Muscle of back (tissue), 13 donors: ENCODE measurements at places on chromosomes 5 and 9.

GRCh38 chr9:127050591-127051001, 71.8 kb downstream of the ANGPTL2 start:
- DNase-seq, result no peak

DNA sequence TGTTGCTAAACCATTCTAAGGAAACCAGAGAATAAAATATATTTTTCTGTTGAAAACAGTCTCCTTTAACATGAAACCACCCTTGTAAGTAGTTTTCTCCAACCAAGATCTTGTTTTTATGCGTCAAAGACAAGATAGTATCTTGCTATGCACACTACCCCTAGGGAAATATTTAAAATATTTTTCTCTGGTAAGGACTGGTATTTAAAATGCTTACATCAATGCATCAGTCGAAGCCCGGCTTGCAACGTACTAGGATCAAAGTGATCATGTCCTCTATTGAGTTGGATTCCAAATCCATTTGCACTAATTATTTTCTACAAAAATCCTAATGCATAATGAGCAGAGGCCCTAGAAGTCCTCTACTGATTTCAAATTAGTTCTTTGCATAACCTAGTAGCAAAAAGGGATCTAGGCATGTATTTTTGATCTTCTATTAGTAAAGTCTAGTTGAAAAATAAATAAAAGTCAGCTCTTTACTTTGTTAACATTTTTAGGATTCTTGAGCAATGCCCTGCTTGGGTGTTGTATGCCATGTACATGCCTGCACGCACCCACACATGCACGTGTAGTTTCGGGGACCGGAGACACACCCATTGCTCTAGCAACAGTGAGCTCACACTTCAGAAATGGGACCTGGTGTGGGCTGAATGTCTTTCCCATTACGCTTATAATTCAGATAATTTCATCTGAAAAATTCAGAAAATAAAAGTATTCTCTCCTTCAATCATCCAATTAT, 165.0 kb upstream of the GPR151 start:
- no peak for DNase-seq

DNA sequence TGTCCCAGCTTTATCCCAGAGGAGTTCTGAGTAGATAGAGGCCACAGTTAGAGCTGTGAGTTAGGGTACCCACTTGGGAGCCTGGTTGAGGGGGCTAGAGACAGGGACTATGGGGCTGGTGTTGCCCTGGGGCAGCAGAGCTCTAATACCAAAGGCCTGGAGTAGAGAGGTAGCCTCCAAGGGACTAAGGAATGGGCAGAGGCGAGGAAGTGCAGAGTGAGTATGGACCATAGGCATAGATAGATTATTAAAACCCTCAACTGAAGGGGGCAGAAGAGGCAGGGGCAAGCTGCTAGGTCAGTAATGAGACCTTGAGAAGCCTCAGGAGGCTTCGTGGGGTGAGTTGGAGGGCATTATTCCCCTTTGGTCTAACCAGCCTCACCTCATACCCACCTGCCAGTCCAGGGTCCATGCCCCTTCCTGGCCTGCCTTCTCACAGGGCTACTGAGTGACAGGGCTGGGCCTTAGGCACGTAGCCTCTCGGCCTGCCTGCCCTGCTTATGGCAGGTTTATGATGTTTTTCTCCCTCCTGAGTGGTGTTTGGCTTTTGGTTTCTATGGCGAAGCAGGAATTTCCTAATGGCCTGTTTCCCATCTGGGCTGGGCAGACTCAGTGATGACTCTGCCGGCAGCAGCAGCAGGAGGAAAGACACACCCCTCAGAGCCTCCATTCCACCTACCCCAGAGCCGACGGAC, 8.0 kb downstream of the PDLIM4 start:
- DNase-seq, result peak; percentile 95

DNA sequence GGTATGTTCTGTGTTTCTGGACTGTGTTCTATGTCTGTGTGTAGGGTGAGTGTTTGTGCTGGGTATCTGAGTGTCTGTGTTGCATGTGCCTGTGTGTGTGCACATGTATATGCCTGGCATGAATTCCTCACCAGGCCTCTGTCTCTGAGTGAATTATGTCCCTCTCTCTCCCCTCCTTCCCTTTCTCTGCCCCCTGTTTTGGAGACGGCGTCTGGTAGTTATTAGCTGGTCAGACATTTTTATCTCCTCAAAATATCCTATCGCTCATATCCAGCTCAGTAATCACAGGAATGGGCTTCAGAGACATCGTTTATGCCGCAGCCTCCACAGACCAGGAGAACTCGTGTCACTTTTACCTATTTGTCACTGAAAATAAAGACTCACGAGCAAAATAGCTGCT, 483.2 kb upstream of the BRINP1 start:
- DNase-seq, result no peak

GRCh38 chr5:85488295-85488694, 1103.6 kb upstream of the EDIL3 start:
- no peak for DNase-seq

GRCh38 chr9:71120501-71121247, 747 bp downstream of the TRPM3 start:
- no peak for DNase-seq

DNA sequence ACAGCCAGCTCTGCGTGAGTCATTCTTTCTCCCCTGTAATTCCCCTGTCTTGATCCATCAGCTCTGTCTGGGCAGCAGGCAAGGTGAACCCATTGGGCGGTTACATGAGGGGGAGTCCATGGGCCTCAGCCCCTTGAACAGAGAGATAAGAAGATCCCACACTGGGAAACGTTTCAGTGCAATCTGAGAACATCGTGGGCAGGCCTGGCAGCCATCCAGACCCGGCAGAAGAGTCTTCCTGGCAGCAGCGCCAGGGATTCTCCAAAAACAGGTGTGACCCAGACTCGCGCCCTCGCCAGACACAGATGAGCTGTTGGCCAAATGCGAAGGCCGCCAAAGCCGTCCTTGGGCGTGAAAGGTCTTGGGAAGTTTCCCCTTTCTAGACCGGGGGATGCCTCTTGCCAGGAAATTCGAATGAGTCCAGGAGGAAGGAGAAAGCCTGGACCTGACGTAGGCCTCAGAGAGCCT, 6.4 kb upstream of the SLC12A7 start:
- DNase-seq, result peak; percentile 70

DNA sequence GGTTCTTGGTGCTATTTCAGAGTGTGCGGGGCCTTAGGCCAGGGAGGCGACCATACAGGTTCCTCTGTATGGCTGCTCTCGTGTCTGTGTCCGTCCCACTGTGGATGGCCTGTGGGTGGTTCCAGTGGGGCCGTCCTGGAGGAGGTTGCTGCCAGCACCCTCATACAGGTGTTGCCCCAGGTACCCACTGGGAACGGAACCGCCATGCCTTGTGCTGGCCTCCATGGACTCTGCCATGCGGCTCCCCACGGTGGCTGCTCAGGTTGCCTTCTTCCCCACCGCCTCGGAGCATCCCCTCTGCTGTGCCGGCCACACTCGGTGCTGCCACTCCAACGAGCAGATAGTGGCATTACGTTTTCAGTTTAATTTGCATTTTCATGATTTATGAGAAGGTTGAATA, 129.3 kb upstream of the CACNA1B start:
- DNase-seq, result no peak

GRCh38 chr5:15521381-15522186, 21.6 kb downstream of the FBXL7 start:
- DNase-seq, result peak; percentile 72

DNA sequence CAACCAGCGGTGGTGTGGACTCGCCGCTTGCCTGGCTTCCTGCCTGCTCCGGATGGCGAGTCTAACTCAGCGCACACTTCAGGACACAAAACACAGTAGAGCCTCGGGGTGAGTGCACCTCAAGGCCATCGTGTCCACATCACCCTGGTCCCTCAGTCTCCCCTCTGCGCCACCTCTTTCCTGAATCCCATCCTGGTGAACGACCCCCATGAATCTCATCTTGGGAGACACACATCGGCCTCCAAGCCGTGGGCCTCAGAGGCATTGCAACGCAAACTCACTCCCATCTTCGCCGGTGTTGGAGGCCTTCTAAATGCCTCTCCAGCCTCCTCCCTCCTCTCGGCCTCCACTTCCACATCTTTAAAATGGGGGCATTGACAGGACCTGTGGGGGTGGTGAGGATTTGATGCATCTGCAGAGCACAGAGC, 124.3 kb downstream of the COL23A1 start:
- DNase-seq, result no peak

- no peak for DNase-seq
These were observed 151.4 kb downstream of the AUH start for GRCh38 chr9:91210318-91210717.

- peak; percentile 79 for DNase-seq
These were observed 105.9 kb downstream of the GADD45G start for GRCh38 chr9:89710697-89711096.

DNA sequence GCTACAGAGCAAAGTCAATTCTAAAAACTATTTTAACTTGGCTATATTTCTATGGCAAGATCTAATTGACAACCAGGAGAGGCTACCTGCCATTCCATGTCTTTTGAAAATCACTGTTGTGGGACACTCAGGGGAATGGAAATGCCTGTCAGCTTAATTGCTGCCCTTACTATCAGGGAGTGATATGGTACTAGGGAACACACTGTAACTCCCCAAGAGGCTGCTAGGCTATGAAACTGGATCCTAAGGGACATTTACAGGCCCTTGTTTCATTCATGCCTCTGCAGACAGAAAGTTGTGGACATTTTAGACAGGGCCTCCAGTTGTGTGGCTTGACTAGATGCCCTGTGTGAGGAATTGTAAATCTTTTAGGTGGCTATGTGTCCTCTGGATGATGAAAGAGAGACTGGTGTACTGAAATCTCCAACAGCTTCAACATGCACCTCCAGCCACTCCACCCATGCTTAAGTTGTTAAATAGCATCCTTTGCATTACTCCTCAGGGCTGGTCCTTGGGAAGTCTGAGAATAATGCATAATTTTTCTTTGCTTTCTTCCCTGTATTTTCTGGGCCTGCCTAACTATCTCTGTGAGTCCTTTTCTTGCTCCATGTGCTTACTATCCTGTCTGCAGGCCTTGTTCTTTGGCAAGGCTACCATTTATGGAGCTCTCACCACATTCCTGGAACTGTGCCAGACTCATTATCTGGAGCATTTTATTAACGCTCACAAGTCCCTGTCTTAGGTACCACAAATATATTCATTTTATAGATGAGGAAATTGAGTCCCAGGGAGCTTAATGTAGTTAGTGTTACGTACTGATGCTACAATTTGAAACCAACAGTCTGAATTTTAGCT, 3.2 kb downstream of the MROH2B start:
- DNase-seq, result no peak

DNA sequence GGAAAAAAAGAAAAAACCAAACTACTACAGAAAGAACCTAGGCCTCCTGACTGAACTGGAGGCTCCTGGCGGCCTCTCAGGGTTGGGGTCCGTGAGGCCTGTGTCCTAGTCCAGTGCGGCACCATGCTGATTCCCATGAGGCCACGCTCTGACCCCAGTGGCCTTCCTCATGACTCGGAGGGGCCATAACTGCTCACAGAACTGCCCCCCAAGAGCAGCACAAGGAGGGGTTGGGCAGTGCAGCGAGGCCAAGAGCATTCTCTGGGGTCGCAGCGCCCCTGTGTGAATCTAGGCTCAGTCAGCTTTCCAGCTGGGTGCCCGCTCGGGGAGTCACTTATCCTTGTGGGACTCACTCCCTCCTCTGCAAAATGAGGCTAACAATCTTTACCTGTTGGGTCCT, 79.3 kb upstream of the FBXW11 start:
- DNase-seq, result no peak
